ENCODE measurements at places on chromosomes 1 and 21.

DNA sequence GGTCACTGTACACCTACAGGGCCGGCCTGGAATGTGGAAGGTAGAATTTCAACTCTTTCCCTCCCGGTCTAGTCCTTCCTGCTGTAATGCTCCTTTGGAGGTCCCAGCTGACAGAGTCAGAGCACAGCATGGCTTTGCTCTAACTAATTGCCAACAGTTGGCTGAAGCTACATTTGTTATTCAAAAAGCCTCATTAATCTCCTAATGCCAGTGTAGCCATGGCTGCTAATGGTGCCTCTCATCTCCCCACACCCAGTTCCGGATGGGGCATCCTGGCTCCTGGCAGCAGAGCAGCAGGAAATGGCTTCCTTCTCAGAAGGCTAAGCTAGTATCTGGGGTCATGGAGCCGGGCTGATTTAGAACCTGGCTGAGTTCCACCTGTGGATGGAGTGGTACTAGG, 18.7 kb upstream of the CAMK1G start:
- peak; percentile 79 for DNase-seq

- DNase-seq, result no peak
Observed at GRCh38 chr21:34534522-34534921, 22.5 kb upstream of the KCNE1 start.

DNA sequence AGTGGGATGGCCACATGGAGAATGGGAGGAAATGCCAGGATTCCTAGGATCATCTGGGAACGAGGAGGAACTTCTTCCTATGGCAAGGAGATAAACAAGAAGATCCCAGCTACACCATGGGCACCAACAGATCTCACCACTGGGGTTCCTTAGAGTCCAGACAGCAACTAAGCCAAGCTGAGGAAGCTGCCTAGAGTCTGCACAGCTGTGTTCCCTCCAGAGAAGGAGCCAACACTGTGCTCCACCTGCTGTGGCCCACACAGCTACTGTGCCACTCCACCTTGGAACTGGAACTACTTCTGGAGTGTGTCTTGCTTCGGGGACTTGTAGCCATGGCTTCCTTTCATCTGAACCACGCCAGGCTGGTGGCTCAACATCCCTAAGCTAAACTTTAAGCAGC, 6.0 kb downstream of the IFNAR1 start:
- no peak for DNase-seq

GRCh38 chr1:37158113-37158749, 123.9 kb upstream of the GRIK3 start:
- DNase-seq, result no peak

DNA sequence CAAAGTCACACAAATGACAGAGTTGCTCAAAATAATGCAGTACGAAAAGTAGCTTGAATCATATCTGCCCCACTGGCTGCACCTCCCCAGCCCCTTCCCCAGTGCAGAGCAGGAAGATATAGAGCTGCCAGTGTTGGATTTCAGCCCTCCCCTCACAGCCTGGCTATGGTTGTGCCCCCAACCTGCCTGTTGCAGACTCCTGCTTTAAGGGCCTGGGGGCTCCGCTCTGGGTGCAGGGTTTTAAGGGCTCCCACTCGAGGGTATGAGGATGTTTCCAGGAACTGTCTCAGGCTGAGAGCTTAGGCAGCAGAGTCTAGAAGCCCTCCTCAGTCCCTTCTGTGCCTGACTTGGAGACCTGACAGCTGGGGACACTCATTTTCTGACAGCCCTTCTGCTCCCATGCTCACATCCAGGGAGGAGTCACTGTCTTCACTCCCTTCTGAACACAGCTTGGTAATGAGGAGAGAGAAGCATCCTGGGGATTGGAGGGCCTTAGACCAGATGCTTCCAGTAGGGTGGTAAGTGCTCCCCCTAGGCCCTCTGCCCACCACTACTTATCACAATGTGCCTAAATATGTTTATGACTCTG, 4.6 kb downstream of the S100A9 start:
- no peak for DNase-seq

GRCh38 chr21:45870851-45871615, 110.5 kb upstream of the COL6A1 start:
- no peak for DNase-seq

DNA sequence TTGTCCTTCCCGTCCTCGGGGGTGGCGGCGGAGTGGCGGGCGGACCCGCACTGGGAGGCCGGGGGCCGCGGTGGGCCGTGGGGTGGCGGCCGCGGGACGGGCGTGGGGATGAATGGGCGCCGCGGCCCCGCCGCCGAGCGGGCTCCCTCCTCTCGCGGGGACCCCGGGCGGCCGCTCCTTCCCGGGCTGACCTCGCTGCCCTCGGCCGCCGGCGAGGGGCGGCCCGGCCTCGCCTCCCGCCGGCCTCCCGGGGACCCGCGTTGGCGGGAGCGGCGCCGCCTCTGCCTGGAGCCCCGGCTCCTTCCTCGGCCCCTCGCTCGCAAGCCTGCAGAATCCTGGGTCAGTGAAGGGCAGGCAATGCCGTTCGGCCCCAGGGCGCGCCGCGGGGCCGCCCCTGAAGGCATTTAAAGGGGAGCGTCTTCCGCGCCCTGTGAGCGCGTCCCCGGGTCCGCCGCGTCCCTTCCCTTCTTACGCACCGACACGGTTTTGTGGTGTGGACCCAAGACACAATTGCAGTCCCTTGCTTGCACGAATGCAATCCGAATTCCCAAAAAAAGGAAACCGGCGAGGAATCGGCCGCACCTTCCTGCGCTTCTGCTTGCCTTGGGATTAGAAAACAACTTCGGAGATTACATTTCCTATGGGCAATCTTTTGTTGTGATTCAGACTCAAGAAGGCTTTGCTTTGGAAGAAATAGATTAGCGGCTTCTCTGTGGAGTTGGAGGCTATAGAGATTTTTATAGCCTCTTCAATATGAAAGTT, 776 bp downstream of the ITSN1 start:
- peak; percentile 19 for DNase-seq

- DNase-seq, result no peak
Observed at GRCh38 chr1:48676376-48676775, 100.3 kb downstream of the BEND5 start.

GRCh38 chr1:228496494-228496893, 9.3 kb downstream of the RNF187 start:
- DNase-seq, result no peak

- no peak for DNase-seq
Observed at GRCh38 chr1:54653036-54653435, 11.4 kb downstream of the MROH7 start.

DNA sequence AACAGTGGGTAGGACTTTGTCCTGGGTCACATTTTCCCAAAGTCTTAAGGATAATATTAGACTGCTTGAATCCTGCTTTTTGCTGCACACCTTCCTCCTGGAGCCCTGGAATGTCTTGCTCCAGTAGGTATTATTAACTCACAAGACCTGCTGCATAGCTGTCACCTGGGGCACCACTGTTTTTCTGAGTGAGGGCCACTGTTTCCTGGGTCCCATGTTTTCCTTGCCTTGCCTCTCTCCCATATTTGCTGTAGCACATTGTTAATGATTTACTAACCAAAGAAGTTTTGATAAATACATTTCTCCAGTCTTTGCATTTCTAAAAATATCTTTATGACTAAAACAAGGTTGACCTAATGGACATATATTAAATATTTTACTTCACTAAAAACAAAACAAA, 22.5 kb upstream of the FCAMR start:
- DNase-seq, result no peak

DNA sequence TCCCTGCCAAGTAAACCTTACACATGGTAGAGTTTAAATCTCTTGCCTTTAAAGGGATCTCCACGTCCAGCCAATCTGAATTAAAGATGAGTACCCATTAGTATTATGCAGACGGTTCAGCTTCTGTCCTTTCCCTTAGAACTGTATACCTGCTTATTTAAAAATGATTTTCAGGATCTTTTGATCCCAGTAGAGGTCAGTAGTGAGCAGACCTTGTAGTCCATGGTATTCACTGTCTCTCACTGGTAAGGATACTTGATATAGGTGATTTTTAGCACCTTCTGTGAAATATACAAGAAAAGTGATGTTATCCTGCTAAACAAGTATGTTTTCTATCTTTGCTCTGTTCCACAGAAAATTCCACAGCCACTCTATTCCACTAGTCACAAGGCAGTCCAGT, 1211.6 kb upstream of the ADGRL4 start:
- DNase-seq, result peak; percentile 78

DNA sequence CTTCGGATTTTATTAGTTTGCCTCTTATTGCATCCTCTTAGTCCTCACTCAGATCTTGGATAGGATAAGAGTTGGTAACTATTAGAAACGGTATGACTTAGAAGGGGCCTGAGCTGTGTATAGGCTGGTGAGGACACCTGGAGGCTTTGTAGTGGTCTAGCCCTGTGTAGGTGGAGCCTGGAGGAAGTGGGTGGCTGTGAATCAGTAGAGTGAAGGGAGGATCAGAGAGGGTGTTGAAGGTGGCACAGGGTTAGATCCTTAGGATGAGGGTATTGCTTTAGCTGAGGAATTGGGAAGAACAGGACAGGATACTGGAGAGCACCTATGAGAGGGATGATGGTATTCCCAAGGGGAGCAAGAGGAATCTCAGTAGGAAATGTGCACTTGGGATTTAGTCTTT, 5.7 kb downstream of the VANGL1 start:
- no peak for DNase-seq

DNA sequence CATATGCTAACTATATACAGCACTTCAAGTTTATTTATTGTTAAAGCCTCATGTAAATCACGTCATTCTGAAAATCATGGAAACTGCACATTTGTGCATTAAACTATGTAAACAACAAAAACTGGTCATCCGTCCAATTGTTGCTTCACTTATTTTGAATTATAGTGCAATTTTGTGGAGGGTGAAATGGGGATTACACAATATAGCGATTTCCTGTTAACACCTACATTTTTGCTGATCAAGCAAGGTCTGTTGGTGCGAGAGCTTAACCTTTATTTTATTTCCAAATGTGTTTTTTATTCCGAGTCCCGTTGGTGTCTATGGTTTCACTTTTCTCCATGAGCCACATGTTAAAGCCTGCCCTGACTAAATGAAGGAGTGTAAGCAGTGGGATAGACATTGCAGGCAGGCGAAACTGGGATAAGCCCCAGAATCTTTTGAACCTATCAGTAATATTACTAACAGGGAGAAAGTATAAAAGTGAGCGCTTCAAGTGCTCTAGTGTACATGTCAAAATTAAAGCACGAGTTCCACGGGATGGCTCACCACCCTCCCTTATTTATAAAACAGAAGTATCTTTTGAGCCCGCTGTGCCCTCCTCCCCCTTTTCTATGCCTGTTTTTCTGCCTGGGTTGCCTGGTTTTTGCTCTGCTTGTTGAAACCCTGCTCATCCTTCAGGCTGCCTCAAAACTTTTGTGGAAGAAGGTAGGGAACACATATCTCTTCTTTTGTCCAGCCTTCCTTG, 120.7 kb downstream of the NFIA start:
- no peak for DNase-seq

GRCh38 chr1:184176058-184176457, 124.5 kb downstream of the TSEN15 start:
- DNase-seq, result no peak

- DNase-seq, result no peak
Observed at GRCh38 chr1:180270530-180271271, 40.6 kb downstream of the LHX4 start.

GRCh38 chr1:24294716-24295371, 24.3 kb upstream of the GRHL3 start:
- no peak for DNase-seq

DNA sequence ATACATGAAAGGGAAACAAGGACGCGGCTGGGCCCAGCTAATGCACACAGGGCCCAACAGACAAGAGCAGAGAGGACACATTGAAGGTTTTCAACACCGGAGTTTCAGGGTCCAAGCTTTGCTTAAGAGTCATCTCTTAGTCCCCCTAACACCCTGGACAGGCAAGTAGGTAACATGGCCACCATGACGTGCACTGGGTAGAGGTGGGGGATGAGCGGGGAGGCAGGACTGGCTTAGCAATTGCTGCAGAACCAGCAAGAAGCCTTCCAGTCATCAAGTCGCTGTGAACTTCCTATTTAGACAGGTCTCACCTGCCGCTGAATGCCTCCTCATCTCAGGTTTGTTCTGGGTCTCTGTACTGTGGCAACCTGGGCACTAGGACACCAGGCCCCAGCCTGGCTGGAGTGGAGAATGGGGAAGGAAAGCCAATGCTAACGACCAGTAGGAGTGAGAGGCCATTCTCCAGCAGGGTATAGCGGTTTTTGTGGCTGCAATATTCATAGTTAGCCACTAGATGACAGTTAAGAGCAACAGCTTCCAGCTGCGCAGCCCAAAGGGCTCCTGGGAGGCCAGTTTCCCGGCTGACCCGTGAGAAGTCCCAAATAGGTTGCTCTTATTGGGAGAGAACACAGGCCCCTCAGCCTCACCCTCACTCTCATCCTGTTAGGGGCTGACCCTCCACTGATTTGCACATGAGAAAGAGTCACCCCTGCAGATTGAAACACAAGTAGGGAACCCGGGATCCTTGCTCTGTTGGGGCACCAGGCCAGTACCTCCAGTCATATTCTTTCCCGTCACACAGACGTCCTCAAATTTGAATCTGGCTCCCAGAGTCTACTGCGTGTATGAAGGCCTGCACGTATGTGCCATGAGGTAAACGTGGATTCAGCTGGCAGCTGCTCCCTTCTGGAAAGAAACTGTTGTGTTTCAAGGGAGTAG, 6.0 kb upstream of the PIGC start:
- peak; percentile 22 for DNase-seq

- DNase-seq, result no peak
Observed at GRCh38 chr1:51093581-51093980, 8.4 kb upstream of the C1orf185 start.

- DNase-seq, result peak; percentile 44
Observed at GRCh38 chr1:226738995-226739695, at the start of gene ITPKB. ITPKB (minus strand) TSS chr1:226739282; CDS start chr1:226737458, 1,824 bp downstream.

DNA sequence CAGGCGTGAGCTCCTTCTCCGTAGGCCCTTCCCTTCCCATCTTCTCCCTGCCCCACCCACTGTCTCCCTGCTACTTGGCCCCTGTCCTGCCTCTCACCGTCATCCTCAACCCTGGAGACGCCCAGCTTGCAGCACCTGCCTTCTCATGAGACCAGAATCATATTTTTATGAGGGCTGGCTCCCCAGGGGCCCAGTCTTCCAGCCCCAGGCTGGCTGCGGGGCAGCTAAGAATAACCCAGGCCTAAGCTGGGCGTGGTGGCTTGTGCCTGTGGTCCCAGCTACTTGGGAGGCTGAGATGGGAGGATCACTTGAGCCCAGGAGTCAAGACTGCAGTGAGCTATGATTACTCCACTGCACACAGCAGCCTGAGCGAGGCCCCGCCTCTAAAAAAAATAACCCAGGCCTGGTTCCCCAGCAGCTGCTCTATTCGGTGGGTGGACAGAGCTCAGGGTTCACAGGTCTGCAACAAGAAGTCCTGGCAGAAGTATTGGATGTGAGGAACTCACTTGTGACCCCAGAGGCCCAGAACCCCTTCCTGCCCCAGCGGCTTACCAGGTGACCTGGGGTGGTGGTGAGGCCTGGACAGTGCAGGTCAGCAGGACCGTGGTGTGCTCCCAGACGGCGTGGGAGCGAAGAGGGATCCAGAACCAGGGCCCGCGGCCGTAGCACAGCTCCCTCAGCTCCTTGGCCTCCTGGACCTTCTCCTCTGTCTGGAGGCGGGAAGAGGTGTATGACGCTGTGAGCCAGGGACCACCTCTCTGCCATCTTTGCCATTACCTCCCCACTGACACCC, 6.4 kb downstream of the MYOM3 start:
- no peak for DNase-seq
